Skin of body (tissue), 3 donors: ENCODE measurements at places on chromosomes 7 and 10.

DNA sequence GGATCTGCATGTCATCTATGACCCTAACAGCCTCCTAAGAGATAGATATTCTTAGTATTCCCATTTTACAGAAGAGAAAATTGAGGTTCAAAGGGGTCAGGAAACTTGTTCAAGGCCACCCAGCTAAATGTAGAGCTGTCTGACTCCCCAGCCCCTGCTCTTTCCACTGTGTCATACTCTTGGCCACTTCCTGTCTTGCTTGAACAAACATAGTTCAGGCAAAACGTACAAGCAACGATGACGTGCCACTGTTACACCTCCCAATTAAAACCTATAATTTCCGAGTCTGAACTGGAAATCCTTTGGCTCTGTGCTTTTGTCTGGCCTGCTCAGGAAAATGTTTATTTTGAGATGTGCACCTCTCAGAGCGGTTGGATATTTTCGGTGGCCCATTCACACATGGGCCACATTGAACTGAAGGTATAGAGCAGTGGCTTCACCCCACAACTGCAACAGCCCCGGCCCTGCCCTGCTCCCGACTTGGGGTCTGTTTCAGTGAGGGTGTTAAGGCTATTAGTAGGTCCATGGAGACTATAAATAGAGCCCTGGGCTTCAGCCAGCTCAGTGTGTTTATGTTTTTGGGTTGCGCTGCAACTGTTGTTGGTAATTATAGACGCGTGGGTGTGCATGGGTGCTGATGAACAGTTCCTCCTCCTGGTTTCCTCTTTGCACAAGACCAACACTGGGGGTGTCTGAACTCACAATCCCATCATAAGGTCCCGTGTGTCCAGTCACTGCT, 172.3 kb upstream of the ADO start:
- DNase-seq = no peak

- DNase-seq = no peak
These were observed 91.4 kb downstream of the SRPK2 start for GRCh38 chr7:105297309-105297708.

DNA sequence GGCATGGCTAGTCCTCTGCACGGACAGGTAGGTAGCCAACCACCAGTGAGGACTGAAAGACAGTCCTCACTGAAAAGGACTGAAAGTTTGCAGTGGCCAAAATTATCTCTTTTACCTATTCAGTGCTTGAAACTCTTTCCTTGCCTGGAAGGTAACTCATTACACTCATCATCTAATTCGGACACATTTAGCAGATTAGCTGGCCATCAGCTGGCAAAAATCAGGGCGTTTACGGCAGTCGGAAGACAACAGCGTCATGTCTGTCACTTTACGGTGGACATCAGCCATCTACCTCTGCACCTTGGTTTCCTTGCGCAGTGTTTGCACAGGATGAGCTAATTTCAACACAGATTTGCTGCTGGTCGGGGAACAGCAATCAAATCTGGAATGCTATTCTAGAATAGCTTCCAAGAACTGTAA, 740 bp downstream of the ANXA7 start:
- DNase-seq = peak; percentile 57

DNA sequence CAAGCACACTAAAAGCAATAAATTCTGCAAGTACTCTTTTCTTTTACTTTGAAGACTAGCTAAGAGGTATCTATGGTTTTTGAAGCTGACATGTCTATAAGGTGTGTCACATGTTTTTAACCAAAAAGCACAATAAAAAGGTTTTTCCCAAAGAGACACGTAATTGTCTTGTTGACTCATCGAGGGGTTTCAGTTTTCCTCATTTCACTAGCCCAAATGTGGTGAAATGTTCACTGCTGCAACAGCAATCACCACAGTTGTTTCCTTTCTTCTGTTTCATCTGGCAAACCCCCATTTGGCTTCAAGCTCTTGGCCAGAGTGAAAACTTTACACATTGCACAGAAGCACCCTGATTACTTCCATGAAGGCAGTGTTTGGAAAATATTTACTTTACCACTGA, 3.8 kb upstream of the HOXA4 start:
- no peak for DNase-seq

- no peak for DNase-seq
These were observed 21.4 kb downstream of the LAT2 start for GRCh38 chr7:74231232-74231590.
